ENCODE measurements at places on chromosomes 6 and 20.

DNA sequence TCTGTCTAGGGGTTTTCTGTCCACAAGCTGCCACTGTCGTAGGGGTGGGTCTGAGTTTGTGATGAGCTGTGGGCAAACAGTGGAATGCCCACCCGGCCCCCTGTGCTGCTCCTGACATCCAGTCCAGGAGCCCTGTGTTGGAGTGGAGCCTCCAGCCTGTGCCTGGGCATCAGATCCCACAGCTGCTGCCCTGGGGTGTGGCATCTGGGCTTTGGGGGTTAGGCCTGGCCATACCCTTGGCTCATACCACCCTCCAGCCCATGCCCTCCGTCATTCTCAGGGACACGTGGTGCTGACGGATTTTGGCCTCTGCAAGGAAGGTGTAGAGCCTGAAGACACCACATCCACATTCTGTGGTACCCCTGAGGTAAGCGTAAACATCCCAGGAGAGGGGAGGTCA lies 12.9 kb downstream of the SGK2 start:
- DNase-seq: no peak

DNA sequence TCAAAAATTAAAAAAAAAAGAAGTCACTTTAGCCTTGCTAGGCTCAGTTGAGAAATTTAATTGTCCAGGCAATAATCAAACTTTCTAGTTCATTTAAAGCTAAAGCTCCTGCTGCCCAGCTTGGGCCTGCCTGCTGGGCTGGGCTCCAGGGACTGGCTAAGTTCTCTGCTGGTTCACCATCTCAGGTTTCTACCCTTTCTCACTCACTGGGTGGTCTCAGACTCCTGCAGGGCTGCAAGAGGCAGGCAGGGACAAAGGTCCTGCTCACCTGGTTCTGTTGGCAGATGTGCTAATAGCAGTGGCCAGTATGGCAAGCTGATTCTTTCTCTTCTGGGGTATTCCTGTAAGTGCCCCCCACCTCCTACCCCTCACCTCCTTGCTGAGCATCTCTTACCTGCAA lies 21.2 kb upstream of the RTF2 start:
- no peak for DNase-seq

DNA sequence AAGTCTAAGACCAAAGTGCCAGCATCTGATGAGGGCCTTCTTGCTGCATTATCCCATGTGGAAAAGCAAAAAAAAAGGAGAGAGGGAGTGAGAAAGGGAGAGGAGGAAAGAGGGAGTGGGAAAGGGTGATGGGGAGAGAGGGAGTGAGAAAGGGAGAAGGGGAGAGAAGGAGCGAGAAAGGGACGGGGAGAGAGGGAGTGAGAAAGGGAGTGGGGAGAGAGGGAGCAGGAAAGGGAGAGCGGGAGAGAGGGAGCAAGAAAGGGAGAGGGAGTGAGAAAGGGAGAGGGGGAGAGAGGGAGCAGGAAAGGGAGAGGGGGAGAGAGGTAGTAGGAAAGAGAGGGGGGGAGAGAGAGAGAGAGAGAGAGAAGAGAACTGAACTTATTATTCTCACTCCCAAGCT lies 241.1 kb upstream of the RIMS1 start:
- DNase-seq: no peak

DNA sequence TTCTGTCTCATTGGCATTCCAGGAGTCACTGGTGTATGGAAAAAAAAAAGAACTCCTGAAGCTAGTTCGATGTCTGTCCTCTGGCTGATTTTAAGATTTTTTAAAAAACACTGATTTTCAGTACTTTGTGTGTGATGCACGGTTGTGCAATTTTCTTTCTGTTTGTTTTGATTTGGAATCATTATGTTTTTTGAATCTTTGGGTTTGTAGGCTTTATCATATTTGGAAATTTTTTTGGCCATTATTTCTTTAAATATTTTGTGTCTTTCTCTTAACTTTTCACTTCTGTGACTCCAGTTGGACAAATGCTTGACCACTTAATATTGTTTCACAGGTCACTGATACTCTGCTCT lies 327.2 kb downstream of the BCKDHB start:
- DNase-seq: no peak

- DNase-seq: no peak
These were observed 627.3 kb upstream of the SLC35B3 start for GRCh38 chr6:9062596-9062995.

DNA sequence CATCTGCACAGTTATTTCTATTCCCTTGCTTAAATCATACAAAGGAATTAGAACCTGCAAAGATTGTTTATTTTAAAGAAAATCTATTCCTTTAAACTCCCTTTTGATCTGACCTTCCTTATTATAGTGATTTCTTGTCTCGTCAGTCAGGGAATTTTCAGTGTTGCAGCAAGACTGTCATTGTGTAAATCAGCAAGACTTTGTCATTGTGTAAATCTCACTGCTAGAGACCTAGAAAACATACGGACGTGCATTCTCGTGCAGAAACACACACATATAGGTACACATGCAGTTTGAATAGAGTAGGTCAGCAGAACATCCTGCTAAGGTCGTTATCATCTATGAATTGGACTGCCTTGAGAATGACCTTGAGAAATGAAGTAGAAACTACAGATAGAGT lies 6.2 kb upstream of the SGK1 start:
- no peak for DNase-seq

DNA sequence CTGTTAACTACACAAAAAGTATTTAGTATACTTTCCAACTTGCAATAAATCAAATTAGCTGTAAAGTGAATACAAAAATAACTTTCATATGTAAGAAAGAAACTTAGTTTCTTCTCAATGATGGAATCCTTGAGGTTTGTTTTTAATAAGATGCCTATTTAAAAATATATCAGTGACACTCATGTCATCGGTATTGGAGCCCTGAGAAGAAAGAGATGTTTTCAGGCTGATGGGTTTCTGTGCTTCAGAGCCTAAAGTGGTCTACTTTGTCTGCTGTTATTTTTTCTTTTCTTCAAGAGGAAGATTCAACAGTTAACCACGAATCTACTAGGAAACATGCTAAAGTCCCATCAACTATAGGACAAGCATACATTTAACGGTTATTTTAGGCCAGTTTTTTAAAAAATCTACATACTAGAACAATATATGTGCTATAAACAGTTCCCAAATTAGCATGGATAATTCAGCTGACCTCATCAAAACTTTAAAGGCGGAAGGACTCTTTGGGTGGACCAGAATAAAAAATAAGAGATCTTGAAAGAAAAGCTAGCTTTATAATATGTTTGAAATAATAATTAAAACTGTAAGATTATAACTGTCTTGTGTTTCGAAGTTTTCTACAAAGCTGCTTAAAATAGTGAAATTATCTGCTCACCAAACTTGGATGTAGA lies 147.0 kb upstream of the SAMD5 start:
- DNase-seq: no peak

DNA sequence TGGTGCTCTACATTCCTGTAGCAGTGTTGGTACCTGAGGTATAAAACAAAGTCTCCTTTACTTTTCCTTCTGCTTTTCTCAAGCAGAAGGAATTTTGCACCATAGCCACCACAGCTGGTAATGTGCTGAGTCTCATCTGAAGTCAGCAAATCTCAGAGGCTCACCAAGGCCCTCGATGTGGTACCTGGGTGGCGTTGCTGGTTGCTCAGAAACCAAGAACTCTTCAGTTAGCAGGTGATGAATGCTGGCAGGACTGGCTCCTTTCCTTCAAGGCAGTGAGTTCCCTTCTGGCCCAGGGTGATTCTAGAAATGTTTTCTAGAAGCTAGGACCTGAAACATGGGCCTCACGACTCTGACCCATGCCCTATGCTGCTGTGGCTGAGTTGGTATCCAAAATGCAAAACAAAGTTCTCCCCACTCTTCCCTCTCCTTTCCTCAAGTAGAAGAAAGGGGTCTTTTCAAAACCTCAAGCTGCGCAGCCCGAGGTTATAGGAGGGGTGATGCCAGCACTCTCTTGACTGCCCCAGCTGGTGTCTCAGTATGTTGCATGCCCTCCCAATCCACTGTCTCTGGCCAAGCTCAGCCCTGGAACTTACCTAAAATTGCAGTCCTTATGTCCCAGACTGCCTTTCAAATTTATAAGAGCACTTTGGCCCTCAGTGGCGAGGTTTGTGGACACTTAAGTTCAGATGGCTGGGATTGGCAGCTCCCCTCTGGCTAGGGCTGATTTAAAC lies 592.3 kb downstream of the FRK start:
- DNase-seq: no peak

- no peak for DNase-seq
These were observed 60.4 kb downstream of the HAO1 start for GRCh38 chr20:7879883-7880282.

DNA sequence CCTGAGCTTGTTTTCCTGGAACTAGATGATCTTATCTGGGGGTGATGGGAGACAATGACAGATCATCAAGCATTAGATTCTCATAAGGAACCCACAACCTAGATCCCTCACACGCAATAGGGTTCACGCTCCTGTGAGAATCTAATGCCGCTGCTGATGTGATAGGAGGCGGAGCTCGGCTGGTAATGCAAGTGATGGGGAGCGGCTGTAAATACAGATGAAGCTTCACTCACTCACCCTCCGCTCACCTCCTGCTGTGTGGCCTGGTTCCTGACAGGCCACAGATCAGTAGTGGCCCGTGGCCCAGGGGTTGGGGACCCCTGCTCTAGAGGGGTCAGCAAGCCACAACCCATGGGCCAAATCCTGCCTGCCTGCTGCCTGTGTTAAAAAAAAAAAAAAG lies 435.9 kb downstream of the CD83 start:
- DNase-seq: no peak

- DNase-seq: no peak
These were observed 24.2 kb downstream of the MGME1 start for GRCh38 chr20:17992847-17993513.

DNA sequence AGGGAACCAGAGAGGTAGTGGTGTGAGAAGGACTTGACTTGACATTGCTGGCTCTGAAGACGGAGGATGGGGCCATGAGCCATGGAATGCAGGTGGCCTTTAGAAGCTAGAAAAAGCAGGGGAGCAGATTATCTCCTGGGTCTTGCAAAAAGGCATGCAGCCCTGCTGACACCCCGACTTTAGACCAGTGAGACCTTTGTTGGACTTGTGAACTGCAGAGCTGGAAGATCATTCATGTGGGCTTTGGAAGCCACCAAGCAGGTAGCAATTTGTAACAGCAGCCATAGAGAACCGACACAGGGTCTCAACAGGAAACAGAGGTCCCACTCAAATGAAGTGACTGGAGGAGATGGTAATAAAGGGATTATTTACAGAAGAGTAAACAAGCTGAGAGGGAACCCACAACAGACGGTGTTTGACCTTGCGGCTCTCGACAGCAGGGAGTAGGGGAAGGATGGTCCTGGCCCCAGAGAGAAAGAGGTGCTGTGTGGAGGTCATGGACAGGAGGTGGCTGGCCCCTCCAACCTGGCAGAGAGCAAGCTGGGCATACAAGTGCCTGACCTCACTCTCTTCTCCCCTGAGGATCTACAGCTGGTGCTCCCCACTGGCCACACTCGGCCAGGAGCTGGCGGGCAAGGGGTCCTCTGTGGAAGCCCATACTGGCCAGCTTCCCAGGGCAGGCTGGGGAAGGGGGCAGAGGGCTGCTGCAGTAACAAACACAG lies 43.9 kb downstream of the SLC22A23 start:
- DNase-seq: no peak

DNA sequence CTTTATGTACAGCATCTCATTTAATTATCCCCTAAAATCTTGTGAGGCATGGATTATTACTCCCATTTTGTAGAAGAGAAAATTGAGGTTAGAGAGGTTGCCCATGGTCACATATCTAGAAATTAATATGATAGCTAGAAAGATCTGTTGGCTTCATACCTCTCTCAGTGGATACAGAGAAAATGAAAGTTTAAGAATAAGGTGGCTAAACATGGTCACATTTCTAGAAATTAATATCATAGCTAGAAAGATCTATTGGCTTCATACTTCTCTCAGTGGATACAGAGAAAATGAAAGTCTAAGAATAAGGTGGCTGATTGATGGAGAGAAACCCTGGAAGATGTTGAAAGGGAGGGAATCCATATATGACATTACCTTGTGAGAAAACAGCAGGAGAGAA lies 260.7 kb upstream of the MAN1A1 start:
- DNase-seq: no peak

- no peak for DNase-seq
These were observed 333.5 kb downstream of the NRN1 start for GRCh38 chr6:5673019-5673790.

GRCh38 chr6:151121900-151122299 lies 117.9 kb upstream of the AKAP12 start:
- no peak for DNase-seq

- DNase-seq: no peak
These were observed 1.1 kb upstream of the PAQR8 start for GRCh38 chr6:52360601-52361413.

DNA sequence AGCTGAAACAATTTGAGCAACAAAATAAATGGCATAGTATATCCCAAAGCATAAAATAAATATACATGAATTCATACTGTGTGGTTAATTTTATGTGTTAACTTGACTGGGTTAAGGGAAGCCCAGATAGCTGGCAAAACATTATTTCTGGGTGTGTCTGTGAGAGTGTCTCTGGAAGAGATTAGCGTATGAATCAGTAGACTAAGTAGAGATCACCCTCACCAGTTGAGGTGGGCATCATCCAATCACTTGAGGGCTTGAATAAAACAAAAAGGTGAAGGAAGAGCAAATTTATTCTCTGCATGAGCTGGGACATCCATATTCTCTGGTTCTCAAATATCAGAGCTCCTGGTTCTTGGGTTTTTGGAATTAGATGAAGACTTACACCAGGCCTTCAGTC lies 17.9 kb downstream of the SLC22A16 start:
- no peak for DNase-seq

GRCh38 chr6:53582963-53583362 lies 38.1 kb upstream of the GCLC start:
- no peak for DNase-seq

- no peak for DNase-seq
These were observed 7.0 kb upstream of the NKAIN4 start for GRCh38 chr20:63261060-63261794.

DNA sequence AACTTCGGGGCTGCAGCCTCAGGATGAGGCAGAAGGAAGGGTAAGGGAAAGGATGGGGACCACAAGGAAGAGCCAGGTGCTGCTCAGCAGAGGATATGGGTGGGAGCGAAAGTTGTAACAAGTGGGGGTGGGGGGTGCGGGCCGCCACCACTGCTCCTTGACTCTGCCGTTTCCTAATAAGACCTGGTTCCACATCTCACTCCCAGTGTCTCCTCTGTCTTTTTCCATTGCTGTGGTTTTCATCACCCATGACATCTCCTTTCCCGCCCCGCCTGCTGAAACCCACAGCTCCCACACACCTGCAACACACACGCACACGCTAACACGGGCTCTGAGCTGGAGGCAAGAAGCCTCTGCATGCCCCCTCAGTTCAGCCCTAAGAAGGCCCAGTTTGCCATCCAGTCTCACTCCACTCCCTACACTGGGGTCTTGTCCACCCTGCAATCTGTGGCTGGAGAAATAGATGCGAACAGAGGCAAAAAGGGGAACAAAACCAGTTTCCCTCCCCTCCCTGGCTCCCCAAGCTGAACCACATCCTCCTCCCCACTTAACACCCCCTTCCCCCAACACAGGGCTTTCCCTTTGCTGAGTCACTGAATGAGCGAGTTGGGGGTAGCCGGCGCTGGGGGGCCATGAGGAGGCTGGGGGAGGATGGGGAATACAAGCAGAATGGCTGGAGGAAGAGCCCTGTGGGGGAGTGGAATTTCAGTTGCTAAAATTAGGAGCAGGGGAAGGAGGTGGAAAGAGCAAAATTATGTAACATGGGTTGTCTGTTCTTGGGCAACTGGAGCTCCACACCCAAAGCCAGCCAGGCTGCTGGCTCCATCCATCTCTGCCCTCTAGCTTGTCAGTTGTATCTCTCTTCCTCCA lies 11.5 kb downstream of the NFKBIL1 start:
- DNase-seq: no peak

GRCh38 chr6:151875524-151875923 lies 68.0 kb downstream of the ESR1 start:
- no peak for DNase-seq

Data from stimulated activated CD4-positive, alpha-beta T cell treated with anti-CD3 and anti-CD28 coated beads, Interleukin-1b, Interleukin-23, amount 100 ng/mL, for 1 hour (primary cell).